ENCODE measurements at places on chromosomes 2 and 18. TPM values are rescaled to one million over a fixed set of nuclear protein-coding genes. Genes with fewer than 3 reads are reported as not detected.

DUSP11 gene
- 35.8 TPM for total RNA-seq

NOSTRIN gene
- total RNA-seq = 0.12 TPM

C2orf80 gene
- total RNA-seq = not detected

ADI1 gene
- 29.4 TPM for total RNA-seq

ONECUT2 gene
- under 0.01 TPM for total RNA-seq

IL36G gene
- total RNA-seq = not detected

TUBA4B gene
- total RNA-seq = not detected

CD302 gene
- 27.4 TPM for total RNA-seq

RGPD6 gene
- total RNA-seq = 17.5 TPM

UGT1A6 gene
- not detected for total RNA-seq

TEX44 gene
- not detected for total RNA-seq

ARHGAP25 gene
- 1.3 TPM for total RNA-seq

WDCP gene
- 8.4 TPM for total RNA-seq

MSTN gene
- total RNA-seq = 0.73 TPM

SCG2 gene
- 0.32 TPM for total RNA-seq

SPAST gene
- total RNA-seq = 19.4 TPM

GULP1 gene
- 20.6 TPM for total RNA-seq

ANKRD39 gene
- total RNA-seq = 6.9 TPM

PLEKHM3 gene
- total RNA-seq = 20.4 TPM

MAP3K19 gene
- not detected for total RNA-seq

BCL11A gene
- 41.9 TPM for total RNA-seq

CCDC178 gene
- not detected for total RNA-seq

DYNAP gene
- not detected for total RNA-seq

GREB1 gene
- total RNA-seq = 0.65 TPM

STARD6 gene
- total RNA-seq = not detected

SGPP2 gene
- 0.12 TPM for total RNA-seq

RBKS gene
- 1.3 TPM for total RNA-seq

Measured in hair follicle dermal papilla cell (primary cell).